ENCODE measurements at places on chromosomes 1 and 21.

GRCh38 chr1:63323865-63324778 lies 1.8 kb downstream of the FOXD3 start:
- no peak for DNase-seq

DNA sequence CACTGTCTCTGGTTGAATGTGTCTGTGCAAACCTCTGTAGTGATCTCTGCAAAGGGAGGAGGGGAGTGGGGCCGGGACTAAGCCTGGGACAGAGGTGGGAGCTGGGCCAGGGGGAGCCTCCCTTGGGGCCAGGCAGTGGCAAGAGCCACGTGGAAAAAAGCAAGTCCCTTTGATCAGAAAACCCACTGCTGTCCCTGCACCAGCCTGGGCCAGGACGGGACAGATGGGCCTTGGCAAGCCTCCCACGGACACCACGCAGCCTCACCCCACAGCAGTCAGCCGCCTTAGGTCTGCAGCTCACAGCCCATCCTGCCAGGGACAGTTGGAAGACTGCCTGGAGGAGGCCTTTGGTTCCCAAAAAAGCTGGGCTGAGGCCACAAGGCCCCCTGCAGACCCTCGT lies 11.7 kb upstream of the TRAPPC10 start:
- no peak for DNase-seq

GRCh38 chr1:55235722-55236121 lies 20.6 kb upstream of the USP24 start:
- DNase-seq = no peak

- DNase-seq = no peak
Observed at GRCh38 chr1:245453541-245453940, 298.8 kb downstream of the KIF26B start.

- DNase-seq = no peak
Observed at GRCh38 chr1:228956864-228957263, 221.6 kb downstream of the RHOU start.

DNA sequence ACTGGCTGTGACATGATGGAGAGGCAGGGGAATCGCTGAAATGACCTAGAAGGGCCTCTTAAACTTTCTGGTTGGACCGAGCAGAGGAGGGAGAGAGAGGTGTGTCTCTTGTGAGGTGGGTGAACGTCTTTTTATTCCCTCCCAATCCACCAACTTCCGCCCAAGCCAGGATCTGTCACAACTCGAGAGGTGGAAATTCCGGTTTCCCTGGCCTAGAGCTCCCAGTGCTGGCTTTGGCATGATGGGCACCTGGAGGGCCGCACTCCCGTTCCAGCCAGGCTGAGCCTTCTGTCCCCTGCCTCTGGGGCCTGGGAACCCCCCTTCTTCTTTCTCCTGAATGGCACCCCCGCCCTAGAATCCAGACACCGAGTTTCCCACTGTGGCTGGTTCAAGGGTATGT lies at the start of gene SEMA4A:
TSS of gene SEMA4A (plus strand) at position 224 of the 400 bp plus-strand sequence. CDS start 994 bp downstream, outside the sequence.
- no peak for DNase-seq
